Coronary artery (tissue), 2 donors: ENCODE measurements at places on chromosomes 2 and 18.

DNA sequence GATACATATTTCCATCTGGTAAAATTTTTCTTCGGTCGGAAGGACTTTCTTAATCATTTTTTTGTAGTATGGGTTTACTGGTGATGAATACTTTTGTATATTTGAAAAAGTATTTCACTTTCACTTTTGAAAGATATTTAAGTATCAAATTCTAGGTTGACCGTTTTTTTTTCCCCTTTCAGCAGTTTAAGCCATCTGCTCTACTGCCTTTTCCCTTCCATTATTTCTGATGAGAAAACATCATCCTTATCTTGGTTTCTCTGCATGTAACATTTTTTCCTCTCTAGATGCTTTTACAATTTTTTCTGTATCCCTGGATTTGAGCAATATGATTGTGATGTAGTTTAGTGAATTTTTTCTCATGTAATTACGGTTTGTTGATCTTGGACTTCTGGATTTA is 87.0 kb downstream of the MTX2 start:
- DNase-seq = no peak

GRCh38 chr2:83516503-83516902 is 942.6 kb downstream of the SUCLG1 start:
- no peak for DNase-seq

DNA sequence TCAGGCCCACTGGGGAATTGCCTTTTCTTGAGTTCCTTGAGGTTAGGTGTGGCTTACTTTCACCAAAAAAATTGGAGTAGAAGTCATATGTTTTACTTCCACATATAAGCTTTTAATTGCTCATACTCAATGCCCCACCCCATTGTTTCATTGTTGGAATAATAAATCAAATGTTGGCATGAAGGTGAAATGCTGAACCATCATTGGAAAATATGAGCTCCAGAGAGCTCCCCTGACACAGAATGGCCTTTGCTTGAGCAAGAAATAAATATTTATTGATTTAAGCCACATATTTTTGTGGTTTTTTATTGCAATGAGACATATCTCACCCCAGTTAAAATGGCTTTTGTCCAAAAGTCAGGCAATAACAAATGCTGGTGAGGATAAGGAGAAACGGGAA is 167.3 kb upstream of the SRD5A2 start:
- DNase-seq = no peak

GRCh38 chr2:109069331-109070194 is 59.4 kb upstream of the SH3RF3 start:
- DNase-seq = no peak
